OCI-LY7 (cell line): ENCODE measurements at places on chromosomes 5 and 9. TPM values are rescaled to one million over a fixed set of nuclear protein-coding genes. Genes with fewer than 3 reads are reported as not detected.

Gene MARCHF11
- not detected in 2 replicates for total RNA-seq

Gene PLK2
- total RNA-seq, result 0.59 TPM in 1 of 2 replicates, not detected in the other

DNA sequence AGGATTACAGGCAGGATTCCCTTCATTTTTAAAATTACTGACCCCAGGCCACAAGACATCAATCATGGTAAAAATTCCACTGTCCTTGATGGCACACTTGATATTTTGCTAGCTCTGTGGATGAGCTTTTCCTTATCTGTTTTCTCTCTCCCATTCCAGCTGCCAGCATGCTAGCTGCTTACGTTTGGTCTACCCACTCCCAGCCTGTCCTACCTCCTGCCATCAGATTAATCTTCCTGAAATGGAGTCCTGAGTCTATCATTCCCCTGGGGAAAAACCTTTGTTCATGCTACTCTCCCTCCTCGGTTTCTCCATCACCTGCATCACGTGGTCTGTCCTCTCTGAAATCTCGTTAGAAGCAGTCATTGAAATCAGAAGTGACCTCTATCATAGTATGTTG lies 108.9 kb downstream of the F2RL2 start:
- no peak for DNase-seq

- DNase-seq, result peak; percentile 75
These were observed 51.0 kb downstream of the FKTN start for GRCh38 chr9:105608721-105609598.

GRCh38 chr5:157920828-157921170 lies 61.9 kb upstream of the CLINT1 start:
- no peak for DNase-seq
